Neural crest cell (in vitro differentiated cells): ENCODE measurements at places on chromosomes 12 and 14. TPM values are rescaled to one million over a fixed set of nuclear protein-coding genes. Genes with fewer than 3 reads are reported as not detected.

Gene IGFBP6
- 0.72 and 0.73 TPM in 2 replicates for total RNA-seq

GRCh38 chr12:100720016-100720654, 74.4 kb upstream of the ANO4 start:
- no peak for DNase-seq

DNA sequence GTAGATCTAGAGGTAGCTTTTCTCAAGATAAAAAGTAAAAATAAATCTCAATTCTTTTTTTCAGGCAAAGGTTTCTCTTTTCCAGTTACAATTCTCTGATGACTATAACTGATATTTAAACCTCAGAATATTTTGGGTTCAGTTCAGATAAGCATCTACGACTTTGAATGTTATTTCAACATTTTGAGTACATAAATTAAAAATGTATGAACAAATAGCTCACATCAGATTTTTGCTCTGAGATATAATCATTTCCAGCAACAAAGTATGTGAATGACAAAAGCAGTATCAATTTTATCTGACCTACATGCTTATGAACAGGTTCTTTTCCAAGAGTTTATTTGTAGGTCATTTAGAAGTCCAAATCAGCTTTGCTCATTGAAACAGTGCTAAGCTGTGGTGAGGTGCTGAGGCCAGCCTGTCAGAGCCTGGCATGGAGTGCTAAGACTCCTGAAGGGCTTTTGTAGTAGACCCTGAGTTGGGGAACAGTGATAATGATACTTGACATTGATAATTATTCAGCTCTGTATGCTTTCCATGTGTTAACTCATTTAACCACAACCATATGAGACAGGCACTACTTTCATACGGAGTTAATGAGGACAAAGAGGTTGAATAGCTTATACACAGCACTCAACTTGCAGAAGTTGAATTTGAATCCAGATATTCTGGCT, 205.0 kb upstream of the DCN start:
- DNase-seq: no peak

DNA sequence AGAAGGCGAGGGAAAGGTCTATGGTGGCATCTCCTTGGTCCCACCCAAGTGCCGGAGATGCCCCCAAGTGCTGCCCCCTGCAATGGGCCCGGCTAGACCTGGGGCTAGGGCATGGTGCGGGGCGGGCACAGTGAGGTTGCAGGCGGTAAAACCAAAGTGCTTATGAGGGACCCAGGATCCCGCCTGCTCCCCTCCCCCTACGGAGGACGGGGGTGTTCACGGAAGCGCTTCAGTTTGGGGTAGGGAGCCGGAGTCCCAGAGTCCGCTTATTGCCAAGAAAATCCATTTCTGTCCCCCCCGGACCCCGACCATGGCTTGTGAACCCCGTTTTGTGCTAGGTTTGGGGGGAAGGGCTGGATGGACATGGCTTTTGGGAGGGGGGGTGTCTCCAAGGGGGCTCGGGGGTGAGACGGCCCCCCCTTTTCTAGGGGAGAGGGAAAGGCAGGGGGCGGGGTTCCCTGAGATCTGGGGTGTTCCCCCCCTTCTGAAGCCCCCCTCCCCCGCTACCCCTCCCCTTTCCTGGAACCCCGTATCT, 5.4 kb upstream of the GPR84 start:
- DNase-seq: no peak

Gene FIGNL2
- total RNA-seq: 38.0 and 39.7 TPM in 2 replicates

DNA sequence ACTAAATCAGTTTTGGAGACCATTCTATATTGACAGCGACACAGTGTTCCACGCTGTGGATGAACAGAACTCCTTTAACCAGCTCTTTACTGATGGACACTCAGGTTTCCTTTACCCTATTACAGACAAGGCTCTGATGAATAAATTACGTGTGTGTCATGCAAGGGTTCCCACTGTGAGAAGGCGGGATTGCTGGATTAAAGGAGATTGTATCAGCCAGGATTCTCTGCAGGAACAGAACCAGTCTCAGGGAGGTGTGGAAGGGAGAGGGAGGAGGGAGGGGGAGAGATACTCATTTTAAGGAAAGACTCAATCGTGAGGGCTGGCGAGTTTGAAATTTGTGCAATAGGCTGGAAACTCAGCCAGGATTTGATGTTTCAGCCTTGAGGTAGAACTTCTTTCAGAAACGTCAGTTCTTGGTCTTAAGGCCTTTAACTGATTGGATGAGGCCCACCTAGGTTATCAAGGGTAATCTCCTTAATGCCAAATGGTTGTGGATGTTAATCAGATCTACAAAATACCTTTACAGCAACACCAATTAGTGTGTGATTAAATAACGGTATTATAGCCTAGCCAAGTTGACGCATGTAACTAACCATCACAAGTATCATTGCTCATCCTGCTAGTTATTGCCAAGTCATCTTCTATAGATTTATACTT, 104.0 kb downstream of the GCH1 start:
- DNase-seq: no peak

DNA sequence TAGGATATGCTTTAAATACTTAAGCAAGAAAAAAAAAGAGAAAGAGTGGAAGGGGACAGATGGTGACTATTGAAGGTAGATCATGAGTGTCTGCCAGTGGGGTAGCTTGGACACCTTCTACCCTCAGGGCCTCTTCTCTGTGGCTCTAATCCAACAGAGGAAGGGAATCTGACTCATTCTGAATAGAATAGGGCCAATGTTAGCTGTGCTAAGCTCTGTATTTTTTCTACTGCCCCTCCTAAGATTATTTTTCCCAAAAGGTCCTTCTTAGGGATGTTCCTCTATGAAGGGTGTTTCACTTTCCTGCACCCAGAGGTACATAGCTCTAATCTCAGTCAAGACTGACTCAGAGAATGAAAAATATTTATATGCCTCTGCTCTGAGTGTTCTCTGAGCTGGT, 25.6 kb downstream of the UNC79 start:
- no peak for DNase-seq

Gene RNASE7
- total RNA-seq: not detected in 2 replicates

Gene MIPOL1
- 16.6 and 17.4 TPM in 2 replicates for total RNA-seq

- no peak for DNase-seq
Observed at GRCh38 chr14:68866991-68867533, 74.2 kb upstream of the ZFP36L1 start.

DNA sequence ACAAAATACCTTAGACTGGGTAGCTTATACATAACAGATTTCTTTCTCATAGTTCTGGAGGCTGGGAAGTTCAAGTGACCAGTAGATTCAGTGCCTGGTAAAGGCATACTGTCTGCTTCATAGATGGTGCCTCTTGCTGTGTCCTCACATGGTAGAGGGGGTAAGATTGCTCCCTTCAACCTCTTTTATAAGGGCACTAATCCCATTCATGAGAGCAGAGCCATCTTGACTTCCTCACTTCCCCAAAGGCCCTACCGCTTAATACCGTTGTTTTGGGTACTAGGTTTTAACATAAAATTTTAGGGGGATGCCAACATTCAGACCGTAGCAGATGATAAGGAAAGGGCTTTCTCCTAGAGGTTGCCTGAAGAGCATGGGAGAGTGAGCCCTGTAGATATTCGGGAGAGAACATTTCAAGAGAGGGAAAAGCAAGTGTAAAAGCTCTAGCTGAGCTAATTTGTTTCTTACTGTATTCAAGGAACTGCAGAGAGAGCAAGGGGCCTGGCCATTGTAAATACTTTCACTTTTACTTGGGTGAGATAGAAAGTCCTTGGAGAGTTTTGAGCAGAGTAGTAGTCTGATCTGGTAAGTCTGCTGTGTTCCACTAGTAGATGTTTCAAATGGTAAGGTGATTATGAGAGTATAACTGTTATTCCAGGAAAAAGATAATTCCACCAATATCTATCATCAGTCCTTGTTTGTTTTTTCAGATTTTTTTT, 27.3 kb downstream of the FRS2 start:
- DNase-seq: no peak

DNA sequence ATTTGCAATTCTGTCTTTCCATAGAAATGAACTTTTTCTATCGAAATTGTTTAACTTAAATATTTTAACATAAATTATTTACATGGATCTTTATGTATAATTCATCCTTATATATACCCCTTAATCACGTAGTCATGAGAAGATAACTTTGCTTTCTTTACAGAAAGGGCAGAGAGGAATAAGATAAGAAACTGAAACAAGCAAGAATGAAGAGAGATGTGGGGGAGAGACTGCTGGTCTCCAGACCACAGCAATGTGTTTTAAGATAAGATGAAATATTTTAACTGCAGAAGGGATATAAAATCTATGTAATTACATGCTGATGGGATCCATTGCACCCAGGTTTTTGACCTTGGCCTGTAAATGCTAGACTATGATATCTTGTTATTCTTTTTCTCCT, 34.7 kb upstream of the DNM1L start:
- no peak for DNase-seq

DNA sequence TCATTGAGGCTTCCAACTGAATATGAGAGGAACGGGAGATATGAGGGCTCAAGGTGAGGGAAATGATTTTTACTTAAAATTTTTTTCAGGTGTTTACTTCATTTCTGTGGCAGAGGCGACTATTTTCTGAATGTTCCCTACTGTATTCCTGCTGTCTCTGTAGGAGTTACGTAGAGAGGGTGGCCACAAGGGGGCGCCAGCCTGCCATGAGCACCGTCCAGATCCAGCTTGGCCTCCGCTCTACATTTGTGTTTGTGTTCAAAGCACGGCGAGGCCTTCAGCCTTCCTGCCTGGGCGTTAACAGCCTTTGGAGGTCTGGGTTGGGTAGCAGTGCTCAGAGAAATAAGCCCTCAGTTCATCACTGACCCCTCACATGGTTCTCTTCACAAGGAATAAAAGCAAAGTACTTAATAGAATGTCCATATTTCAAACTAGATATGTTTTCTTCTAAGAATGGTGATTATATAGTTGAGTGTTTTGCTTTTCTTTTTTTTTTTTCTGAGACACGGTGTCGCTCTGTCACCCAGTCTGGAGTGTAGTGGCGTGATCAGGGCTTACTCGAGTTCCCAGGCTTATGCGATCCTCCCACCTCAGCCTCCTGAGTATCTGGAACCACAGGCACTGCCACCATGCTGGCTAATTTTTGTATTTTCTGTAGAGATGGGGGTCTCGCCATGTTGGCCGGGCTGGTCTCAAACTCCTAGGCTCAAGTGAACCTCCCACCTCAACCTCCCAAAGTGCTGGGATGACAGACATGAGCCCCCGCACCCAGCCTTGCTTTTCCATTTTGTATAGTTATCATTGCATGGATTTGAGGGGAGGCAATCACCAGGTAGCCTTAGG, 22.3 kb downstream of the CKB start:
- DNase-seq: peak; percentile 89

GRCh38 chr14:23300687-23301223, 1.9 kb downstream of the PPP1R3E start:
- DNase-seq: no peak

Gene KCNC2
- not detected in 2 replicates for total RNA-seq

- no peak for DNase-seq
Observed at GRCh38 chr14:44612002-44612401, 104.9 kb upstream of the FSCB start.

- no peak for DNase-seq
Observed at GRCh38 chr14:80364274-80364673, 153.0 kb upstream of the DIO2 start.

GRCh38 chr12:62192903-62193250, 67.3 kb upstream of the USP15 start:
- DNase-seq: no peak

Gene PAPLN
- 2.7 and 4.1 TPM in 2 replicates for total RNA-seq

Gene CCDC38
- total RNA-seq: 0.18 TPM in 1 of 2 replicates, not detected in the other

- DNase-seq: no peak
Observed at GRCh38 chr12:10957741-10958140, 18.7 kb upstream of the TAS2R14 start.

DNA sequence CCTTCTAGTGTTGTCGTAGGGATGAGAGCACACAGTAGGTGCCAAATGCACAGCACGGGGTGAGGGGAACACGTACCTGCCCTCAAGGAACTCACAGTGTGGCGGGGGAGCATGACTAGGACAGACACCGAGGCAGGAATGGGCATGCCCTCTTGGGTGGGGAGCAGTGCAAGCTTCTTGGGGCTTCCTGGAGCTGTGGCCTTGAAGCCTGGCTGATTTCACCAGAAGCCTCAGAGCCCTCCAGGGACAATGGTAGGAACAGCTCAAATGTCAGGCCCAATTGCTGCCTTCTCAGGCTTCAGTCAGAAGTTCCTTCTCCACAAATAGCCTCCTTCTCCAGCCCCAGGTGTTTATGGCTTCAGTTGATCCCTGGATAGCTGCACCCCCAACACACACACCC, 43.4 kb downstream of the TEAD4 start:
- no peak for DNase-seq

Gene FLVCR2
- 3.0 and 8.7 TPM in 2 replicates for total RNA-seq

Gene TTC6
- total RNA-seq: 0.40 TPM in 1 of 2 replicates, not detected in the other

Gene TAS2R50
- 1.0 and 1.3 TPM in 2 replicates for total RNA-seq

- no peak for DNase-seq
Observed at GRCh38 chr12:110256780-110257431, 24.1 kb upstream of the ATP2A2 start.

Gene A2M
- total RNA-seq: 66.4 and 76.7 TPM in 2 replicates

DNA sequence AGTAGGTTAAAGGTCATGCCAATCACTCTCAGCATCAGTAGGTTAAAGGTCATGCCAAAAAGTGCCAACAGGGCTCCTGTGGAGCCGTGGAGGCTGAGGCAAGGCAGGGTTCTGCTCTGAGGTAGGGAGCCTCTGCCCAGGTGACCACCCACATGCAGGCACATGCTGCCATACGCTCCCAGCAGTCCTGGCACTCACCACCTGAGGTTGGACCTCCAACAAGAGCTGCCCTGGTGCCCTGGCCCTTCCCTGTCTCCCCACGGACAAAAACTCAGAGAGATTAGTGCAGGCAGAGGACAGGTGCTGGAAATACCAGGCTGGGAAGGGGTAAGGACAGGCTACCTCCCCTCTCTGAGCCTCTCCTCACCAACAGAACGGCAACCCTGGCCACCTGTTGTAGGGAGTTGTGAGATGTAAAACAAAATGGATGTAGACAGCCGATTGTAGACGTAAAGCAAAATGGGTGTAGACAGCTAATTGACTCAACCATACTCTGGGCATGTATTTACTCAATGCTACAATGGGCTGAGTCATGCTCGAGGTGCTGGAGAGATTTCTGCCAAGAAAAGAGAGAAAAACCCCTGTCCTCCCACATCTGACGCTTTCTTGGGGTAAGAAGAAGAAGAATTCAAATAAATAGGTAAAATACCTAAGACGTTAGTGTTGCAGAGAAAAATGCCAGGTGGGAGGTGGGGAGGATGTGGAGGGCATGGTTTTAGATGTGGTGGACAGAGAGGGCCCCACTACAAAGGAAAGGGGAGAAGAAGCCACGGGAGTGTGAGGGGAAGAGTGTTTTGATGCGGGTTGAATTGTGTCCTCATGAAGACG, 32.4 kb downstream of the LTBP2 start:
- DNase-seq: no peak

Gene PRORP
- total RNA-seq: 43.1 and 46.6 TPM in 2 replicates

Gene HVCN1
- 3.8 and 4.9 TPM in 2 replicates for total RNA-seq

DNA sequence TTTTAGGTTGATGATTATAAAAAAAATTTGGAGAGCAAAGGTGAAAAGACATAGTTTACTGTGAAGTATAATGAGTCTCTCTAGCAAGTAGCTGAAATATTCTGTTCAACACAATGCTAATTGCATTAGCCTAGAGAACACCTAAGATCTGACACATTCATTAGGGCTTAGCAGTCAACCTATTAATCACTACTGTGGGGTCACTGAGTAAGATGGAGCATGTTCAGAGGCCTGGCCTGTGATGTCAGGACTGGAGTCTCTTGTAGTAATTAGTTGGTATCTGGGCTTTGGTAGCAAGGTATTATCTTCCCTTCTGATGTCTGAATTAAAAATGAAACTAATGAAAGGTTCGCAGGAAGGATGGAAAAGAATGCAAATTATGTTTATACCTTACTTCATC, 112.7 kb downstream of the SLC16A7 start:
- no peak for DNase-seq
